ENCODE measurements at places on chromosomes 2 and 18.

GRCh38 chr2:31534636-31535035 is 46.1 kb downstream of the SRD5A2 start:
- no peak for DNase-seq

GRCh38 chr18:29164020-29164706 is 987.2 kb upstream of the CDH2 start:
- DNase-seq, result no peak

GRCh38 chr2:831225-831536 is 119.5 kb upstream of the SNTG2 start:
- DNase-seq, result no peak

DNA sequence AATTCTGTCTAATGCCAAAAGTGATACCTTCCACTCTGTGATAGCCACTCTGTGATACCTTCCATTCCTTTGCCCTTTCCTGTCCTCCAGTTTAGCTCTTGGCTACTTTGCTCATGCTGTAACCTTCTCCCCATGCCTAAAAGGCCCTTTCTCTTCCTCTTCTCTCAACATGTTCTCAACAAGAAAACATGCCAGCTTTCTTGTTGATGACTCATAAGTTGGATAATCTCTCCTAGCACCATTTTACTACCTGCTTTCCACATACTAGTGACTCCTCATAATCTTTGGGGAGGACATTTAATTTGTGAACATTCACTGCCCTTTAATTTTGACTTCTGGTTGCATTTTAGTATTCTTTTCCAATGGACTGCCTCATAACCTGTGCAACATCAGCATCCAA is 55.9 kb upstream of the NT5C1B start:
- no peak for DNase-seq

- no peak for DNase-seq
These were observed 33.5 kb downstream of the INPP4A start for GRCh38 chr2:98478088-98478551.

DNA sequence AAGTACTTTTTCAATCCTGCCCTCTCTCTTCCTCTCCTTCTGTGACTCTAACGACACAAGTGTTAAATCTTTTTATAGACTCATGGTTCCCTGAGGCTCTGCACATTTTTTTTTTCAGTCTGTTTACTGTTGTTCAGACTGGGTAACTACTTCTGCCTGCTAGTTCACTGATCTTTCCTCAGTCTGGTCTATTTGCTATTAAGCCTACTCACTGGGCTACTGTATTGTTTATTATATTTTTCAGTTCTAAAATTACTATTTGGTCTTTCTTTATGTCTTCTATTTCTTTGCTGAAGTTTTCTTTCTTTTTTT is 21.3 kb downstream of the PPP3R1 start:
- DNase-seq, result no peak

DNA sequence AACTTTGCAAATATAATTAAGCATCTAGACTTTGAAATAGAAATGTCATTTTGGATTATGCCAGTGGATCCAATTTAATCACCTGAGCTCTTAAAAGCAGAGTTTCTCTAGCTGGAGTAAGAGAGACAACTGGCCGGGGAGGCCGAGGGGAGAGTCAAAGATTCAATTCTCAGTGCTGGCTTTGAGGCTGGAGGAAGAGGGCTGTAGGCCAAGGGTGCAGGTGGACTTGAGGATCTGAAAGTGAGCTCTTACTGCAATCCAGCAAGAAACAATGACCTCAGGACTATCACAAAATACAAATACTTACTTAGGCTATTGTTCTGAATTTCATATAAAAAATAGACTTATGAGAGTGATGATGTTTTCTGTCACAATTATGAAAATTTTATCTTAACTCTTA is 814.5 kb downstream of the CBLN2 start:
- DNase-seq, result no peak

GRCh38 chr18:67428805-67429204 is 87.7 kb downstream of the DSEL start:
- no peak for DNase-seq

- no peak for DNase-seq
These were observed 10.9 kb downstream of the CLASP1 start for GRCh38 chr2:121638333-121638732.
